Activated T-cell treated with anti-CD3 and anti-CD28 coated beads, Interleukin-2, amount 50 U/mL, for 24 hours (primary cell): ENCODE measurements at places on chromosomes 7 and 10.
A peak's percentile ranks its signal among the peaks of the same experiment; 100 is the strongest.

DNA sequence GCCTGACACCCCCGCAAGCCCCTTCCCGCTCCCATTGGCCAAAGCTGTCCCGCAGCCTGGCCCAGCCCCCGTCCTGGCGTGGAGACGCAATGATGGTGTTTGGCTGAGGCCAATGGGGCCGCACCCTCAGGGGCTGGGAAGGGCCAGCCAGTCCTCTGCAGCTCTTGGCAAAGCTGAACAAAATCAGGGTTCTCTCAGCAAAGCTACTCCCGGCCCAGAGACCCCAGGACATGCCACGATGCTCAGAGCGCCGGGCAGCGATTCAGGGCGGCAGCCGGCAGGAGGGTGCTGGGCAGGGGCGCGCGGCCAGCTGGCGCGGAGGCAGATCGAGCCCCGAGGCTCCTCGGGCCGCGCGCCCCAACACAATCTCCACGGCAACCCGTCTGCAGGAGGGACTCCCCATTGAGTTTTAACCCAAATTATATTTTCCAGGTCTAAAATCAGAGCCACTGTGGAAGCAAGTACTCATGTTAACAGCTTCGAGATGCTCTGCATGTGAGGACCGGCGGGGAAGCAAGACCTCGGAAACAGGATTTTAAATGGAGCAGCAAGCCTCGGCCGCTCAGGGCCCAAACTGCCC, 8.8 kb upstream of the CNPY1 start:
- H3K36me3 ChIP-seq: no peaks in the 10 kb centered on the region
- no peaks in the 10 kb centered on the region for H3K4me1 ChIP-seq
- H3K4me3 ChIP-seq: no peak overlapping the region

DNA sequence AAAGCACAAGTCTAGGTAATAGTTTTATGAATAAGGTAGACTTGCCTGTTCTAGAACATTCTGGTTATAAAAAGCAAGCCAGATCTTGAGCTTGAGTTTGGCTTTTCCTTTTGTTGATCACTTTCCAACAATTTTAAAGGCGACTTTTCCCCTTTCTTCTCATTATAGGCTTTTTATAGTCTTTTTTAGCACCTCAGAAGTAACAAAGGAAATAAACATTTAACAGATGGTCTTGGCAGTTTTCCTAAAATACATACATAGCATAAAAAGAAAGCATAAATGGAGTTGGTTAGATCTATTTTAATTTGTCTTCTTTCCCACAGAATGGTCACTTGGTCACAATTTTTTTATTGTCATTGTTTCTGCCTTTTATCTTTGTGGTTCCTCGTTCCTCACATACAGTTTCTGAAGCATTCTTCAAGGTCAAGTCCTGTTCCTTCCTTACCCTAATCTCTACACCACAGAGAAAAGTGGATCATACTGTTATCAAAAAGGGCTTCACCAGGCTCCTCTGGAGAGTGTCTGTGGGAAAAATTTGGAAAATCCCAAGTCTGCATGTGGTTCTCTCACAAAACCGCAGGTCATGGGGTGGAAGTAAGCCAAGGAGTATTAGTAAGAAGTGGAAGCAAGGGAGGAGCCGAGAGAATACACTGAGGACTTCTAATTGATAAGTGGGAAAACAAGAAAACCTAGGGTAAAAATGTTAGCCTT, 31.3 kb downstream of the THNSL1 start:
- H3K27ac ChIP-seq: no peak overlapping the region
- H3K27me3 ChIP-seq: peaks cover 37% of the 10 kb centered on the region
- no peak for DNase-seq
- H3K36me3 ChIP-seq: no peaks in the 10 kb centered on the region
- H3K4me1 ChIP-seq: no peaks in the 10 kb centered on the region

DNA sequence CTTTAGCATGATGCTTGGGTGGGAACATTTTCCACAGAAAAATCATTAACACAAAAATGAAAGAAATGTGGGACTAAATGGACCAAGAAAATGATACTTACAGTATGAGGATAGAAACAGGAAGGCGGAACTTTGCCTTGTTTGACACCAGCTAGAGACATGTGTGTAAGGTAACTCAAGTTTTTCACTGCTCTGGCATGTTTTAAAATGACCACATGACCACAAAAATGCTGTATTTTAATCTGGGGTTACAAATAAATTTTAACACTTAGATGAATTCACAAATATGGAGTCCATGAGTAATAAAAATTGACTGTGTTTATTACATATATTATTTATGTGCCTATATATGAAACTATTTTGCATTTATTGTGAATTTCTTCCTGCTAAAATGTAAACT, 100.9 kb upstream of the PHYHIPL start:
- H3K4me1 ChIP-seq: no peaks in the 10 kb centered on the region
- H3K4me3 ChIP-seq: no peak overlapping the region
- H3K36me3 ChIP-seq: no peaks in the 10 kb centered on the region
- no peak overlapping the region for H3K27ac ChIP-seq
- no peaks in the 10 kb centered on the region for H3K27me3 ChIP-seq

GRCh38 chr10:112052166-112052565, 131.4 kb downstream of the GPAM start:
- no peak for DNase-seq
- H3K4me1 ChIP-seq: no peaks in the 10 kb centered on the region
- H3K27ac ChIP-seq: no peak overlapping the region
- H3K4me3 ChIP-seq: no peak overlapping the region

GRCh38 chr10:71024490-71024889, 136.1 kb upstream of the PCBD1 start:
- DNase-seq: no peak
- H3K4me3 ChIP-seq: no peak overlapping the region
- no peaks in the 10 kb centered on the region for H3K36me3 ChIP-seq
- no peak overlapping the region for H3K27ac ChIP-seq
- H3K4me1 ChIP-seq: no peaks in the 10 kb centered on the region

DNA sequence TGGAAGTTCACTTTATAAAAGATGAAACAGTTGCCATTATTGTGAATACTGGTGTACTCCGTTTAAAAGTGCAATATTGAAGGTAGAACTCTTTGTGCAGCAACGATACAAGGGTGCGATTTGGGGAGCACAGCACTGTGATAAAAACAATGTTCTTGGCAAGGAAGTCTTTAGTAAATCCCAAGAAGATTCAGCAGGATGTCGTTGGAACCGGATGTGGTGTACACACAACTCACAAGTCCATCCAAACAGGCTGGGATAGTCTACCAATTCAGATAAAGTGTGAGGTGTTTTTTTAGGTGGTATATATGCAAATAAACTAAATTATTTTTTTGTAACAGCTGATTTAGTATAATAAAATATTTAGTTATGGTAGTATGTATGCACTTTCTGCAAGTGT, 46.7 kb downstream of the ZNF777 start:
- H3K4me1 ChIP-seq: peaks cover 8% of the 10 kb centered on the region
- DNase-seq: no peak
- peaks cover 49% of the 10 kb centered on the region for H3K27me3 ChIP-seq
- H3K4me3 ChIP-seq: no peak overlapping the region
- no peak overlapping the region for H3K27ac ChIP-seq

- H3K27me3 ChIP-seq: no peaks in the 10 kb centered on the region
- peaks cover 5% of the 10 kb centered on the region for H3K36me3 ChIP-seq
- no peak overlapping the region for H3K4me3 ChIP-seq
- no peak overlapping the region for H3K27ac ChIP-seq
- no peak for DNase-seq
Observed at GRCh38 chr10:124643330-124644009, 100.7 kb downstream of the FAM53B start.

GRCh38 chr7:151008511-151009323, 15.6 kb downstream of the ATG9B start:
- peaks cover 5% of the 10 kb centered on the region for H3K36me3 ChIP-seq
- H3K27ac ChIP-seq: peak overlapping the region; percentile 88
- peak overlapping the region; percentile 82 for H3K4me3 ChIP-seq
- DNase-seq: peak; percentile 91

DNA sequence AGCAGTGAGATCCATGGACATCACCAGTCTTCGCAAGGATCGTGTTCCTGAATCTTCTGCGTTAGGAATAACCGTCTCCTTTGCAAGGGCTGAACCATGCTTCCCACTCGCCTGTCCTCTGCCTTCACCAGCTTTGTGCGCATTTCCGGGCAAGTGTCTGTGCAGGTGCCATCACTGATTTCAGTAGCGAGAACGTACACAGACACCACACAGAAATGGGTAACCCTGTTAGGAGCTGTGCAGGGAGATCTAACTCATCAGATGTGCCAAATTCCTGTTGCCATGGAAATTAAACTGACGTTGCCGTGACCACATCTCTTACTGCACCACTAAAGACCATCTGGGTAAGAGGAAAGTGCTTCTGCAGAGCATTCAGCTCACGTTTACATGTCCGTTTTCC, 146.3 kb downstream of the DIP2C start:
- H3K36me3 ChIP-seq: no peaks in the 10 kb centered on the region
- no peak for DNase-seq
- H3K27me3 ChIP-seq: peaks cover 64% of the 10 kb centered on the region

- H3K4me3 ChIP-seq: no peak overlapping the region
- no peaks in the 10 kb centered on the region for H3K36me3 ChIP-seq
- DNase-seq: no peak
- no peak overlapping the region for H3K27ac ChIP-seq
Observed at GRCh38 chr10:113616244-113617074, 47.4 kb downstream of the NRAP start.

GRCh38 chr10:73731588-73732375, 12.4 kb upstream of the SEC24C start:
- H3K4me3 ChIP-seq: peak overlapping the region; percentile 100
- H3K36me3 ChIP-seq: peaks cover 41% of the 10 kb centered on the region
- no peak for DNase-seq
- no peak overlapping the region for H3K27ac ChIP-seq

GRCh38 chr10:37700886-37701780, 156.3 kb downstream of the ZNF248 start:
- H3K27ac ChIP-seq: no peak overlapping the region
- H3K4me3 ChIP-seq: no peak overlapping the region
- no peaks in the 10 kb centered on the region for H3K4me1 ChIP-seq
- DNase-seq: no peak
- H3K27me3 ChIP-seq: no peaks in the 10 kb centered on the region

GRCh38 chr10:13690281-13690825, 103.6 kb downstream of the PRPF18 start:
- DNase-seq: no peak
- no peak overlapping the region for H3K4me3 ChIP-seq
- no peaks in the 10 kb centered on the region for H3K36me3 ChIP-seq
- H3K27ac ChIP-seq: no peak overlapping the region

DNA sequence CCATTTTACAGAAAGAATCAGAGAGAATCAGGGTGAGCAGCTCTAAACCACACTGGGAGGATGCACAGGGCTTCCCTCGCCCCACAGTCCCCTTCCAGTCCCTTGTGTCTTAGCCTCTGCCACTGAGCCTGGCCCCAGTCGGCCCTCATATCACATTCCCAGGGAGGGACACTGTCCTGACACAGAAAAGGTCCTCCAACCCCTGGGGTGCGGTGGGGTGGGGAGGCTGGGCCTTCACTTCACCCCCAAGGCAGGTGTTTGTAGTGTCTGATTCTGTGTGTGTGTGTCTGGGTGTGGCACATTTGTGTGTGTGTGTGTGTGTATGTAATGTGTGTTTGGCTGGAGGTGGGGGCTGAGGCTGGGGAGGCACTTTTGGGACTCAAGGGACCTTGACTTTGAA, 1.8 kb upstream of the KCP start:
- H3K27me3 ChIP-seq: peaks cover 75% of the 10 kb centered on the region
- H3K4me1 ChIP-seq: peaks cover 4% of the 10 kb centered on the region
- H3K4me3 ChIP-seq: no peak overlapping the region
- no peak overlapping the region for H3K27ac ChIP-seq
- no peak for DNase-seq
- H3K36me3 ChIP-seq: no peaks in the 10 kb centered on the region

GRCh38 chr10:85786401-85786899, 580.1 kb downstream of the GRID1 start:
- no peak overlapping the region for H3K4me3 ChIP-seq
- H3K27ac ChIP-seq: no peak overlapping the region
- no peaks in the 10 kb centered on the region for H3K36me3 ChIP-seq
- H3K4me1 ChIP-seq: no peaks in the 10 kb centered on the region
